ENCODE measurements at places on chromosomes 12 and 14.

- DNase-seq, result no peak
Measured at GRCh38 chr14:90175631-90176030, 80.7 kb upstream of the PSMC1 start.

- peak; percentile 25 for DNase-seq
Measured at GRCh38 chr14:58699681-58700205, 62.0 kb downstream of the DACT1 start.

DNA sequence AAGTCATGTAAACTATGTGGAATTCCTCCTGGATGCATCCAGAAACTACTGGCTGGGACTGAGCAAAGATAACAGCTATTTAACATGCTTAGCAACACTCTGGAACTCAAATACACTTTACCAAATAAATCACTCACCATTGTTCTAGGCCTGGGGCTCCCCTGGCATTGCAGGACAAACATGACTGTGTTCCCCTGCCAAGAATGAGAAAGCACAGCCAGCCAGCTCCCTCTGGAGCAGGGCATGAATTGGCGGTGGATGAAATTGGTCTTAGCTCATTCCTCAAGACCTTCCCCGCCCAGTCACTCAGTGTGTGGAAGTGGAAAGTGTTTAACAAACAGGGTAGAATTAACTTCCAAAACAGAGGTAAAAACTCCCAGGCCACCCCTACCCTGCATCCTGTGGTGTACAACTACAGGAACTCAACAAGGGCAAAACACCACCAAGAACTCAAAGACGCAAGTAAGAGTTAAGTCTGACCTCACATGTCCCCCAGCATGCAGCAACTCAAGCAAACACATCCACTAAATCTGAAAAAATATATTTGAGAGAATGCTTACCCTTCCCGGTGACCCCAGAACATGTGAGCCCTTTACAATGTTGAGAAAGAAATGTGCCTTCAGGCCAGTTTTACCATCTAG is 58.4 kb upstream of the BDKRB2 start:
- DNase-seq, result peak; percentile 75

GRCh38 chr12:52874573-52875435 is 26.0 kb upstream of the KRT78 start:
- peak; percentile 65 for DNase-seq

DNA sequence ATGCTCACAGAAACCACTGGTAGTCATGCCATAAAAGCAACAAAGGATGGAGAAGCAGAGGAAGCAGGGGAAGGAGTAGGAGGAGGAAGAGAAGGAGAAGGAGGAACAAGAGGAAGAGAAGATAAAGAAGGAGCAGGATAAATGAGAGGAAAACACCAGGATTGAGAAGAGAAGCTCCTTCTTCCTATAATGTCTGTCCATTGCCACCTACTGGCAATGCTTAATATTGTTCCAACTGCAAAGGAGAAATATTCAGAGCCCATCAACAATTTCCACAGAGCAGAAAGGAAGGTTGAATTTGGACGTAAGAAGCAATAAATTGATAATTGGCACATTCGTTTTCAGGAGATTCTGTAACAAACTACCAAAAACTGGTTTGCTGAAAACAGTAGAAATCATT is 898.4 kb downstream of the SLC16A7 start:
- peak; percentile 55 for DNase-seq

- DNase-seq, result peak; percentile 56
Measured at GRCh38 chr12:54306925-54307741, 6.3 kb upstream of the NFE2 start.

DNA sequence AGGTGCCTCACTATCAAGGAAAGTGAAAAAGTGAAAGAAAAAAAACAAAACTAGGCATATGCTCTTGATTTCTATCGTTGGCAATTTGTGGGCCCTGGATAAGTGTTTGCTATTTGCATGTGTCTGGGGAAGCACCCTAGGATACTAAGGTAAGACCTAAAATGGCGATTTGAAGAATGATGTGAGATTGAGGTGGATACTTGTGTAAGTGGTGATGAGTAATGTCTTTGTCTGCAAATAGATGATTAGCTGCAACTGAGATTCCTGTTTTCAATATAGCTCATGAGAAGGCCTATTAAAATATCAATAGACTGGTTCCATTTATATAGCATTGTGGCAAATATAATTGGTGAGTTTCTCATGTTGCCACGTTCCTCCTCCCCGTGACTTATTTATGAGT is 261.7 kb downstream of the NEDD1 start:
- no peak for DNase-seq

DNA sequence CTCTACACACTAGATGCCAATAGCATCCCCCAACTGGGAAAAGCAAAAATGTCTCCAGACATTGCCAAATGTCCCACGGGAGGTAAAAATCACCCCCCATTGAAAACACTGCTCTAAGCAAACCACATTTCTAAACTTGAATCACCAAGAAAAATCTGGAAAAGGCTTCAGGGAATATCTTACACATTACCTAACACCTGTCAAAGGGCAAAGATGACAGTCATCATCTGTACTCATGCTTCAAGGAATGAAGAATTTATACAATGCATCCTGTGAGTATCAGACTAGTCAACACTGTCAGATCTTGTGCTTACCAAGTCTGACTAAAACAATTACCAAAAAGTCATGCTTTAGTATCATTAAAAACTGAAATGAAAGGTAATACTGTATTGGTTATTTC is 161.6 kb upstream of the SOX5 start:
- peak; percentile 3 for DNase-seq

GRCh38 chr12:49943625-49943960 is 6.9 kb upstream of the AQP2 start:
- no peak for DNase-seq

DNA sequence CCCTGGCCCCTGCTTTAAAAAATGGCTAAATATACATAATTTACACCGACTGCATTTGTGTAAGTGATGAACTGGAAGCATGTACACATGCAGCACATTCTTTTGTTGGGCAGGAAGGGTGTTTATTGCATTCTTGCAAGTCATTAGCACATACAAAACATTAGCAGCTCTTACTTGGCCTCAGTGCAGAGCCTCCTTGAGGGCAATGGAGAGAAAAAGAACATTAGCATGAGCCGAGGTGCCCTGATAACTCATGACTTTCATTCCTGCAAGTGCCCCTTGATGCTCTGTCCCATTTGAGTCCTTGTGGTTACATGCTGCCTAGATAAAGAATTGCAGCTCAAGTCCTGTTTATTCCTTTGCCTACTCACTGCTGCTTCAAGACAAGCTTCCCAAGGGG is 61.9 kb downstream of the PAX9 start:
- no peak for DNase-seq

- no peak for DNase-seq
Measured at GRCh38 chr14:106003351-106003750, 477.0 kb downstream of the TMEM121 start.

- no peak for DNase-seq
Measured at GRCh38 chr14:92589213-92589852, 75.8 kb downstream of the RIN3 start.

DNA sequence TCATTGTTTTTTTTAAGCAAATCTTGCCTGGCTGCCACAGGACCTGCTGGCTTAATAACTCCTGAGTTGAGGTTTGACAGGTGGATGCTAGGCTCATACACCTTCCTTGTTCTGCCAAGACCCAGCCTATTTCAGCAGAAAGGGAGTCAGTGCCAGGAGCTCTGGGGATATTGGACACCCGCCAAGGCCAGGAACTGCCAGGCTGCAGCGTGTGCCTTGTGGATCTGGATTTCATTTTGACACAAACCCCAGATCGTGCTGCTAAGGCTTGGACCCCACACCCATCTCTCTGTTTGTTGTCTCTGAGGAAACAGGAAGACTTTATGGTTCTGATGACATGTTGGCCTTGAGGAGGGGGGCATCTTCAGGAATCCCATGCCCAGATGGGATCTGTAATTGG is 44.4 kb upstream of the PRIMA1 start:
- no peak for DNase-seq

DNA sequence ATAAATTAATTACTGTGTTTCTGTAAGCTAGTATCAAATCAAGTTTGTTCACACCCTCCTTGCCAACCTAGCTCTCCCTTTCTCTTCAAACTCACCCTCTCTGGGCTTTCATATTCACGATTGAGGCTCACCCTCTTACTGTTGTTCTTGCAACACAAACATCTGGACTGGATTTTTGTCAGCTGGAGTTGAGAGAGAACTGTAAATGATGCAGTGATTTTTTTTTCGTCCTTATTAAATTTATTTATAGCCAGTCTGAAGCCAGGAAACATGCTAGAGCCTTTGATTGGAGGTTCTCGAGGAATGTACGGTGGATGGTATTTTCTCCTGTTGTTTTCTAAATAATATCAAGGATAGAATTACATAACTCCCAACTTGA is 485.1 kb downstream of the ZFP36L1 start:
- no peak for DNase-seq

DNA sequence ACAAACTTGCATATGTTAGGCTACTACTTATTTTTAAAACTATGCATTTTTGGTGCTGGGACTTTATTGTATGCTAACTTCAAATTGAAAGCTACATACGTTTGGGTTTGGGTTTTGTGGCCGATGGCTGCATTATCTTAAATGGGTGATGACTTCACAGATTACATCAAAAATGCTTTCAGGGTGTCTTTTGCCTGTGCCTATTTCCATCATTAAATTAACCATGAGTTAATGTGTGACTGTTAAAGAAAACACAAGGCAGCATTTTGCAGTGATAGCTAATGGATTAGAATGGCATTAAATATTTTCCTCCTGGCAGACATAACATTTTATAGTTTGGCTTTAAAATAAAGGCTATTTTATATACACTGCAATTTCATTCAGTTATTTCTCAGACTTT is 352.3 kb downstream of the EGLN3 start:
- no peak for DNase-seq

- DNase-seq, result no peak
Measured at GRCh38 chr14:72264716-72265115, 332.5 kb downstream of the RGS6 start.

DNA sequence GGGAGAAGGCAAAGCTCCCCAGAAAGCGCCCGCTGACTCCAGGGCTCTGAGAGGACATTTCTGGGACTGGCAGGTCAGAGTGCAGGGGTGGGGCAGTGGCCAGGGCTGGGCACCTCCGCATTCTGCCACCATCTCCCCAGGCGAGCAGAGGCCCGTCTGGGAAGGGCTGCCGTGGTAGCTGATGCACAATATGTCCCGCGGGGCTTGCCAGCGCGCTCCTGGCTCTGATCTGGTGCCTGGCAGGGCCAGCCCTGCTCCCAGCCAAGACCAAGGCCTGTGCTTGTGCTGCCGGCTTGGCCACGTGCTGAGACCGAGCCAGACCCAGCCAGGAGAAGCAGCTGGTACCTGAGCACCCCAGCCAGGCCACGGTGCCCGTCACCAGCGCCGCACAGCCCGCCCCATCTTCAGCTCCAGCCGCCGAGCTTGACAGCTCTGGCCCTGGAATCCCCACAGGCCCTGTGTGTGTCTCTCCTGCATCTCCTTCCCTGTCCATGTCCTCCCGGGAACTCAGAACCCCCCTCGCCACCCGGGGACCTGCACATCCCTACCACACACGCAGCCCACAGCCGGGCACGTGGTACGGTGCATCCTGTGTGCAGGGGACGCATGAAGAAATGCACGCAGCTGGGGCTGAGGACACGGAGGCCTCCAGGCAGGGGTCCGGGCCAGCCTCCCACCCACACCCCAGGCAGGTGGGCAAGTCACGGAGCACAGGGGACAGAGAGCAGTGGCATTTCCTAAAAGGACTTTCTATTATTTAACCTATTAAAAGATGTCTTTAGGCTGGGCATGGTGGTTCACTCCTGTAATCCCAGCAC is 68.6 kb upstream of the C14orf180 start:
- no peak for DNase-seq

DNA sequence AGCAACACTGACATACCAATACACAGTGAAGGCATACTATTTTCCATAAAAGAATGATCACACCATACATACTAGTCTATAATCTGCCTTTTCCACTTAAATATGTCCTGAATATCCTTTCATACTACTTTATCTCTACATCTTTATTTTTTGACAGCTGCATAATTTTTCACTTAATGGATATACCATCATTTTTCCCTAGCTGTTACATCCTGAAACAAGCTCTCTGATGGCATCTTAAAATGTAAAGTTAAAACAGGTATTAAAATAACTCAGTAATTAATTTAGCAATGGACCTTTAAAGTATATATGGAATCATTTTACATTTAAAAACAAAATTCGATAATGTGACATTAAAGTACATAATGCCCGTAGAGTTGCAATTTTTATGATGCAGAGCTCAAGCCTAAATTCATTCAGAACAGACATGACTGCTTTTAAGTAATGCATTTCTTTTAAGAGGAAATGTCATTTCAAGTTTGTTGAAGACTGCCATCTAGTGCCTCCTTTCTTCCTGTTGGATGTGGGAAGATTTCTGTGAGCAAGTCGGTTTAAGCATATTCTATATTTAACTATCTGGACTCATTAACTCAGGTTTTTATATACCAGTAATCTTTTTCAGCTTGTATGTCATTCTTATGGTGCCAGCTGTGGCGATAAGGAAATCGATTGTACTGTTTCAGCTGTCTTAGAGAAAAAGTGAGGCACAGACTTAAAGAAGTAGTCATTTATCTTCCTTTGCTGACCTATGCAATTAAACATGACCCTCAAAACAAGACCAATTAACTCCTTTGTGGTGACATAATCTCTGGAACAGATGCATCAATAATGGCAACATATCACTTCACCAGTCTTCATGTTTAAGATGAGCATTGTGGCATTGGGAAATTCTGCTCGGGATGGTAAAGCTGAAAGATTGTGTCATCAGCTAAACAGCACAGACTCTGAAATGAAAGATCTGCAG is 20.3 kb downstream of the PRICKLE1 start:
- peak; percentile 63 for DNase-seq

GRCh38 chr12:123396954-123397353 is 13.0 kb downstream of the KMT5A start:
- DNase-seq, result no peak

DNA sequence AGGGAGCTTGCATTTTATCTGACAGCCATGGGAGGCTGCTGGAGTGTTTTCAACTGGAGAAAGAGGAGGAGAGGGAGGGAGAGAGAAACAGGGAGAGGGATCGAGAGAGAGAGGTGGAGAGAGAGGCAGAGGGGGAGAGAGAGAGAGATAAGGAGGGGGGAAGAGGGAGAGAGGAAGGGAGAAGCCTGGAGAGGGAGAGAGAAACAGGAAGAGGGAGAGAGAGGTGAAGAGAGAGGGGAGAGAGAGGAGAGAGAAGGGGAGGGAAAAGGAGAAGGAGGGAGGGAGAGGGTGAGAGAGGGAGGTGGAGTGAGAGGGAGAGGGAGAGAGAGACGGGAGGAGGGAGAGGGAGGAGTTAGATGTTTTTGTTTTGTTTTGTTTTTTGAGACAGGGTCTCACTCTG is 45.6 kb downstream of the DNAH10 start:
- DNase-seq, result peak; percentile 8

DNA sequence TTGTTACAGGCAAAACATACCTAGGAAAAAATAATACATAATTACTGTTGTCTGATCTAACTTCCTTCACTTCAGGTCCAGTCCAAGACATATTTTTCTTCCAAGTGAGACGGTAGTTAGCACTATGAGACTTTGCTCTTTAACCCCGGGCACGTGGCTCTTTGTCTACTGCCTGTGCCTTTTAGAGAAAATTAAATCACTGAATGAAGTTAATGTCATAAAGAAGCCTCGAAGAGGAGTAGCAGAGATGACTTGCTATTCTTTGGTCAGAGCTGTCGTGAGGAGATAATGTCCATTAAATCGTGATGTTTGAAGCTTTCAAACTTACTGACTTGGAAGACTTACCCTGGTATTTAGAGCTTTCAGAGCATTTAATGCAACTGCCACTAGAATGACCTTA is 8.7 kb downstream of the TESPA1 start:
- no peak for DNase-seq

- DNase-seq, result no peak
Measured at GRCh38 chr14:81353691-81354323, 46.3 kb downstream of the STON2 start.

All from EL (cell line).